Thoracic aorta (tissue), 2 donors: ENCODE measurements at places on chromosomes 3 and 15. TPM values are rescaled to one million over a fixed set of nuclear protein-coding genes. Genes with fewer than 3 reads are reported as not detected.

The MAP6D1 gene
- total RNA-seq, result 9.5 TPM

- H3K4me1 ChIP-seq, result peaks cover 12% of the 10 kb centered on the region
- no peak overlapping the region for H3K27ac ChIP-seq
- H3K36me3 ChIP-seq, result no peaks in the 10 kb centered on the region
- no peaks in the 10 kb centered on the region for H3K27me3 ChIP-seq
- DNase-seq, result no peak
Measured at GRCh38 chr15:38860253-38860652, 295.6 kb upstream of the RASGRP1 start.

DNA sequence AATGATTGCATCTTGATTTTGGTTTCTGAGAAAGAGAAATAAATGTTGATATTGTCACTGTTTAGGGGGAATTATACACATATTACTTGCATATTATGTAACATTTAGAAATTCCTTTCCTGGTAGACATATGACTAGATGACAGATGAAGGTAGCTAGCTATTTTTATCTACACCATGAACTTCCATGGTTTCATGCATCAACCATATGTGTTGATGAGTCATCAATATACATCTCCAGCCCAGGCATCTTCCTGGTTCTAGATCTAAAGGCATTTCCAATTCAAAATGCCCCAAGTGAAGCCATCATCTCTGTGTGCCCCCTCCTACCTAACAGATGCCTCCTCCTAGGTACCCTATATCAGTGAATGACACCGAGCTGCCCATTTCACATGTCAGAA is 9.5 kb upstream of the ADAMTSL3 start:
- no peaks in the 10 kb centered on the region for H3K4me1 ChIP-seq
- no peak overlapping the region for H3K4me3 ChIP-seq
- no peaks in the 10 kb centered on the region for H3K36me3 ChIP-seq

The CCR1 gene
- 27.7 TPM for total RNA-seq

GRCh38 chr3:71072986-71073385 is 510.5 kb downstream of the FOXP1 start:
- H3K27me3 ChIP-seq, result no peaks in the 10 kb centered on the region
- H3K27ac ChIP-seq, result no peak overlapping the region
- H3K4me1 ChIP-seq, result peaks cover 26% of the 10 kb centered on the region
- H3K4me3 ChIP-seq, result no peak overlapping the region
- no peaks in the 10 kb centered on the region for H3K36me3 ChIP-seq

DNA sequence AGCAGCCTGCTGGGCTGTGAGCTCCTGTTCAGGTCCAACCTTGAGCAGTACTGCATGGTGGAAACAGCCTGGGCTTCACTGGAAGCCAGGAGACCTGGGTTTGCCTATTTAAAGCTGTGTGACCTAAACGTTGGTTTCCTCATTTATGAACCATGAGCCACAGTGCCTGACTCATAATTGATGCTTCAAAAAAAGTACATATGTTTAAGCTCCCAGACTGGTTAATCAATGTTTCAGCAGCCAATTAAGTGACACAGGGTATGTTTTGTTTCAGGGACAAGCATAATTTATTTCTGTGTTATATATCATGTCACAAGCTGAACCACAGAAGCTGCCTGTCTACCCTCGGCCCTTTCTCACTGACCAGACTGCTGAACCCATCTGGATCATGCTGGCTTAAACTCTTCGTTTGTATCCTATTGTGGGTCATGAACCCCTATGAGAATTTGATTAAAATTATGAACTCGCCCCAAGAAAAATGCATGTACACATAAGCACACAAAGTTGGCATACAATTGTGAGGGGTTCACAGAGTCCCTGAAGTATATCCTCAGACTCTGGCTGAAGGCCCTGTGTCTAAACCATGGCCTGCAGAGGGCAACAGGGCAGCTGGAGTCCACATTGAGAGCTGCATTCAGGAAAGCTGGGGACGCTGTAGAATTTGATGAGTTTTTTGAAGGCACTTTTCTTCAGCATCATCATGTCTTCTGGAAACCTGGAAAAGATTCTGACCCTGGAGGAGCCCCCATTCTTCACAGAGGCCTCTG is 23.7 kb downstream of the HDC start:
- no peaks in the 10 kb centered on the region for H3K4me1 ChIP-seq
- H3K27ac ChIP-seq, result no peak overlapping the region
- no peak overlapping the region for H3K4me3 ChIP-seq
- H3K27me3 ChIP-seq, result no peaks in the 10 kb centered on the region
- no peaks in the 10 kb centered on the region for H3K36me3 ChIP-seq
- DNase-seq, result no peak

DNA sequence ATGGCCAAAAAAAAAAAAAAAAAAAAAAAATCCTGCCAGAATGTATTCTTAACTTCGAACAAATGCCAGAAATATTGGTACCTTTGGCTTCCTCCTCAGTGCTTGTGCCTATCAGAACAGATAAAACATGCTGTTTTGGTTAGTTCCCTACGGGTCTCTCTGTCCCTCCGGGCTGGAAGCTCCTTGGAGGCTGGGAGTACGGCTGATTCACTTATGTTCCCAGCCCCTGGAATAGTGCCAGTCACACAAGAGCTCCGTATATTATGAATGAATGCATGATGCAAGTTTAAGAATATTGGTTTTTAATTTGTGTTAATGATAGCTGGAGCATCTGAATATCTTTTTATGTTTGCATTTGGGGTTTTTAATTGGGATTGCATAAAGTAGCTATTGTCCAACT is 44.0 kb downstream of the NR2F2 start:
- H3K4me1 ChIP-seq, result peaks cover 15% of the 10 kb centered on the region
- H3K27me3 ChIP-seq, result no peaks in the 10 kb centered on the region
- DNase-seq, result no peak
- no peaks in the 10 kb centered on the region for H3K36me3 ChIP-seq

The SH2D7 gene
- total RNA-seq, result not detected

- H3K36me3 ChIP-seq, result no peaks in the 10 kb centered on the region
- no peak overlapping the region for H3K27ac ChIP-seq
- H3K4me1 ChIP-seq, result no peaks in the 10 kb centered on the region
- no peaks in the 10 kb centered on the region for H3K27me3 ChIP-seq
- H3K4me3 ChIP-seq, result no peak overlapping the region
Measured at GRCh38 chr3:123571264-123571972, 13.4 kb downstream of the HACD2 start.

The ROPN1 gene
- total RNA-seq, result not detected

- no peak overlapping the region for H3K4me3 ChIP-seq
- peaks cover 38% of the 10 kb centered on the region for H3K4me1 ChIP-seq
- no peaks in the 10 kb centered on the region for H3K36me3 ChIP-seq
- peak overlapping the region; percentile 63 for H3K27ac ChIP-seq
- H3K27me3 ChIP-seq, result no peaks in the 10 kb centered on the region
Measured at GRCh38 chr3:42492508-42493080, 9.8 kb upstream of the VIPR1 start.

The C3orf62 gene
- 5.4 TPM for total RNA-seq

DNA sequence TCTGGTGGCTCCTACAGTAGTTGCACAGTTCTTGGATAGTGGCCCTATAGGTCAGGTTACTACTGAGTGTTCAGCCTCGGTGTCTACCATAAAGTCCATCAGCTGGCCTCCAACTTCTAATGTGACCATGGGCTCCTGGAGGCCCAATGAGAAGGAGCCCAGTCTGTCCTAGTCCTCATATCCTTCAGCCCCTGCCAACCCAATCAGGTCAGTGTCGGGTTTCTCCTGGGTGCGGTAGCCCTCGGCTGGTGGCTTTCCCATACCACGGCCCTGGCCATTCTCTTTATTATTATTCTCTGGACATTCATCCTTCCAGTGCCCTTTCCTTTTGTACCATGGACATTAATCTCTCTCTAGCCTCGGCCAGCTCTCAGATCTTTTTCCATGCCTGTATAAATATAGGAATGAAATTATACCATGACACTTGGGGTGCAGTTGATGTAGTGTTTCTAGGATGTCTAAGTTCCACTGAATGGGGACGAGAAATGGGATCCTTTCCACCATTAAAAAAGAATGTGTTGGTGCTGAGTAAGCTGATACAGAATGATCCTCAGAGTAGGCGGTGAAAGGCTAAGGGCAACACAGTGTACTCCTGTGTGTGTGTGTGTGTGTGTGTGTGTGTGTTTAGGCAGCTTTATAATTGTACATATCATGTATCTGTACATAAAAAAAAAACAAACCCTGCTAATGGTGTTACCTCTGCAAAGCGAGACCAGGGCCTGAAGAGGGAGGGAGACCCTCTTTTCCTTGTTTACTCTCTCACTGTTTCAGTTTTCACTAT is 19.3 kb upstream of the NOX5 start:
- no peak overlapping the region for H3K27ac ChIP-seq
- H3K4me1 ChIP-seq, result no peaks in the 10 kb centered on the region
- no peaks in the 10 kb centered on the region for H3K27me3 ChIP-seq
- H3K4me3 ChIP-seq, result no peak overlapping the region
- no peaks in the 10 kb centered on the region for H3K36me3 ChIP-seq

DNA sequence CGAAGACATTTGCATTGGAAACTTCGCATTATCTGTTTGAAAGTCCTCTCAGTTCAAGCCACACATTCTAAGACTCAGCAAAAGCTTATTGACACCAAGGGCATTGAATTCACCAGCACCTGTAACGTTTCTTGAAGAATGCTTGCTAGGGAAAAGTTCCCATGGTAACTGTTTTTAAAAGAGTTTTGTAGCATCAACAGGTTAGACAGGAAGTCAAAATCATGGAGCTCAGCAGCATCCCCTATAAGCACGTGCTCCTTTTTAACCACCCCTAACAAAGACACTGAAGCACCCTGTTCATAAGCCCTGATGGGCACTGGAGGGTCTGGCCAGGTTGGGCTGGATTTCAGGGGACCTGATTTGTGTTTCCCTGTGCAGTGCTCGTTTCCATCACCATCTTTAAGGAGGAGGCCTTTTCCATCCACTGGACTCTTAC is 229.7 kb upstream of the BHLHE40 start:
- H3K27me3 ChIP-seq, result no peaks in the 10 kb centered on the region
- no peak for DNase-seq
- no peak overlapping the region for H3K27ac ChIP-seq

DNA sequence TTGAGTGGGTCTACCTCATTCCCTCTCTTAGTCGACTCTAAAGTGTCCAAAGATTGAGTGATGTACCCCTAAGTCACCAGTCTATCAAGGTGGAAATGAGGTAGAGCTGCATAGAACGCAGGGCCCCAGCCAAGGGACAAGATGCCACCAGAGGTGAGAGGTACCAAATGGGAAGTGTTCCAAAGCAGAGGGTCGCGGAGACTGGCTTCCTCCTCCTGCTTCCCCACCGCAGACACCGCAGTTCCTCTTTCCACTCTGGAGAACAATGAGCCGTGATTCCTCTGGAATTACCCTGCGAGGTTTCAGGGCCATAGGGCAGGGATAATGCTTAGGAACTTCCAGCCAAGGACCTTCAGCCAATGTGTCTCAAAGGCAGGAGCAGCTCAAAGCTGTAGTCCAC is 55.8 kb downstream of the DAPK2 start:
- no peak for DNase-seq
- peaks cover 7% of the 10 kb centered on the region for H3K4me1 ChIP-seq
